ENCODE measurements at places on chromosomes 5 and 9.

- DNase-seq = no peak
These were observed 28.0 kb upstream of the PLIN2 start for GRCh38 chr9:19155106-19155935.

GRCh38 chr9:761176-761792 is 80.2 kb upstream of the DMRT1 start:
- no peak for DNase-seq

DNA sequence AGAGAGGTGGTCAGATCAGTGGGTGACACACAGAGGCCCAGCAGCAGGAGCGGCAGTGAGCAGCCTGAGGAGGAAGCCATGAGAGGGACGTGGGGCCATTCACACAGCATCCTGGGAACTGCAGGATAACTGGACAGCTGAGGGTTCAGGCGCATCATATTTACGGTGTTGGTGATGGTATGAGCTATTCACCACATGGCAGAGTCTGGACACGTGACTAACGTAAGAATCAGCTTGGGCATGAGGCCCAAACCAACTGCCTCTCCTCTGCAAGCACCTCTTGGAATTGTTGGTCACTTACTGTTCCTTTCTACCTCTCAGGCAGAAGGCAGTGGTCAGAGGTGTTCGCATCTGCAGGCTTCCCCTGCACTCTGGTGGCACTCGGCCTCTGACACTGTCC is 141.1 kb downstream of the ENTREP1 start:
- no peak for DNase-seq

DNA sequence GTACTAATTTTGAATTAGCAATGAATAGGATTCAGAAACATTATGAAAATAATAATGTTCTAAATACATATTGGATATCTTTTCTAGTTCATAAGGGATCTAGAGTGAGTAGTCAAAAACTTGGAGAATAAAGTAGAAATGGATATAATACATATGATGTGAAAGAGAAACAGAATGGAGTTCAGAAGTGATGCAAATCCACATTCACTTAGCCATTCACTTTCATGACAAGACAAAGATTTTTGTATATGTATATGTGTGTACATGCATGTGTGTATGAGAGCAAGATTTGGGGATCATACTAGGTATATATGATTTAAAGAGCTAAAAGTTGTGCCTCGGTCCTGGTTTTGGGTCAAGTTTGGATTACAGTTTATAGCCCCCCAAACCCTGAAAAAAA is 34.1 kb downstream of the TMEM252 start:
- no peak for DNase-seq

DNA sequence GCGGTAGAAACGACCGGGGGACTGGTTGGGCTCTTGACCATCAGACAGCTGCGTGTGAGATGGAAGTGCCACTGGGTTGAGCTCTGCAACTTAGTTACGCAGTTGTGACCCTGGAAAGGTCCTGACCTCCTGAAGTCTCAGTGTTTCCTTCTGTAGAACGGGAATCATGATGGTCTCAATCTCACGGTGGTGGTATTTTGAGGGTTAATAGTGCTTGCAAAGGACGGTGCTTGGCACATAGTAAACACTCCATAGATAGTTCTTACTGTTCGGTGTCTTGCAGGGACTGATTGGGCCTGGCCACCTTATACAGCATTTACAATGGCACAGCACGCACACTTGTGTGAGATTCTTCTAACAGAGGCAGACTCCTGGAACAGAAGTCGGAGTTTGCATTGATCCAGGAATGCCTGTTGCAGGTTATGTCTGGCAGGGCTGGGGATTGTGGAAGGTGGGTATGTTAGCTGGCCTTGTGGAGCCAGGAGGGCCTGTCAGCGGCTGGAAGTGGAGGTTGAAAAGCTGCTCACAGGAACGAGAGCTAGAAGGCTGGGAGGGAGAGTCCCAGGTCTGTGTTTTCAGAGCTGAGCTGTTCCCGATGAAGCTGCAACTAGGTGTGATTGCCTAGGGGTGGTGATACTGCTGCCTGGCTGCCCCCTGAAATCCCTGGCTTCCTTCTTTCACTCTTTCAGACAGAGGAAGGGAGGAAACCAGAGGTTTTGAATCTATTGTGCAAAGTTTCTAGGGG is 962 bp upstream of the TXN start:
- DNase-seq = no peak

DNA sequence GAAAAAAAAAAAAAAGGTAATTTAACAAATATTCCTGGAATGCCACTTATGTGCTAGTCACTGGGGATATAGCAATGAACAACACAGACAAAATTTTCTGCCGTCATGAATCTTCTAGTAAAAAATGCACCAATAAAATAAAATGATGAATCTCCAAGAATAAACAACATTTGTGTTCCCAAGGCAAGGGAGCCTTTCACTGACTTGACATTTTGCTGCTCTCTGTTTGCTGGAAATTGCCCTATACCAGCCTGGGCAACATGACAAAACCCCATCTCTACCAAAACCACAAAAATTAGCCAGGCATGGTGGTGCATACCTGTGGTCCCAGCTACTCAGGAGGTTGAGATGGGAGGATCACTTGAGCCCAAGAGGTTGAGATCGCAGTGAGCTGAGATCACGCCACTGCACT is 64.5 kb upstream of the ERBIN start:
- DNase-seq = no peak

GRCh38 chr5:101904736-101905135 is 391.3 kb downstream of the SLCO4C1 start:
- no peak for DNase-seq

- DNase-seq = no peak
These were observed 13.8 kb downstream of the ST8SIA4 start for GRCh38 chr5:100889165-100889743.

GRCh38 chr9:5042661-5043178 is 57.6 kb downstream of the JAK2 start:
- no peak for DNase-seq

DNA sequence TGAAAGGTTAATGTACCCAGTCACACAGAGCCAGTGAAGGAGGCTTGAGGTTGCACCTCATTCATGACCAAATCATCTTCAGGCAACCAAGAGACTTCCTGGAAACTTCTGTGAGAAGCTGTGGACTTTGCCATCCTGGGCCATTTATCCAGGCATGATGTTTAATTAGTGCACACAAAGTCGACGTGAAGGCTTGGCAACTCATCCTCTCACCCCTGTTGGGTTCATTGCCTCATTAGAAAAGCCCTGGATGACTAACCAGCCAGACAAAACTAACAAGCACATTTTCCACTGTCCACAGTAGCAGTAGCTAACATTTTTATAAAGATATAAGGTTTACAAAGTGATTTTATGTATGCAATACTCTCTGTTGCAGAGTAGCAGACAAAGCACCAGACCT is 65.7 kb upstream of the ZNF462 start:
- DNase-seq = no peak

- DNase-seq = no peak
These were observed 103.6 kb downstream of the SLIT3 start for GRCh38 chr5:169197343-169197742.

DNA sequence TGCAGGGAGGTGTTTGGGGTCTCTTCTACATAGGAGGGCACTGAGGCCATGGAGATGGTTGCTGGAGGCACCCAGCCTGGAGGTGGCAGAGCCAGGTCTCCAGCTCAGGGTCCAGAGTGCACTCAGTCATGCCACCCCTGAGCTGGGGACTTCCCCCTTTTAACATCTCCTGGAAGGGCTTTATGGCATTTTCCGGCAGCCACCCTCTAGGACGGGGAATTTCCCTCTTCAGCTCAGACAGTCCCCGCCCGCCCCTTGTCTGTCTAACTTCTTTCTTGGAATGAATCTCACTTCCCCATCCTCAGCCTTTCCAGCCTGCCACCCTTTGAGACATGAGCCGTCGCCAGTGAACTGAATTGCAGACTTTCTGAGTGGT is 49.9 kb downstream of the COL15A1 start:
- DNase-seq = no peak

GRCh38 chr5:146640285-146640896 is 124.4 kb upstream of the GPR151 start:
- DNase-seq = no peak

DNA sequence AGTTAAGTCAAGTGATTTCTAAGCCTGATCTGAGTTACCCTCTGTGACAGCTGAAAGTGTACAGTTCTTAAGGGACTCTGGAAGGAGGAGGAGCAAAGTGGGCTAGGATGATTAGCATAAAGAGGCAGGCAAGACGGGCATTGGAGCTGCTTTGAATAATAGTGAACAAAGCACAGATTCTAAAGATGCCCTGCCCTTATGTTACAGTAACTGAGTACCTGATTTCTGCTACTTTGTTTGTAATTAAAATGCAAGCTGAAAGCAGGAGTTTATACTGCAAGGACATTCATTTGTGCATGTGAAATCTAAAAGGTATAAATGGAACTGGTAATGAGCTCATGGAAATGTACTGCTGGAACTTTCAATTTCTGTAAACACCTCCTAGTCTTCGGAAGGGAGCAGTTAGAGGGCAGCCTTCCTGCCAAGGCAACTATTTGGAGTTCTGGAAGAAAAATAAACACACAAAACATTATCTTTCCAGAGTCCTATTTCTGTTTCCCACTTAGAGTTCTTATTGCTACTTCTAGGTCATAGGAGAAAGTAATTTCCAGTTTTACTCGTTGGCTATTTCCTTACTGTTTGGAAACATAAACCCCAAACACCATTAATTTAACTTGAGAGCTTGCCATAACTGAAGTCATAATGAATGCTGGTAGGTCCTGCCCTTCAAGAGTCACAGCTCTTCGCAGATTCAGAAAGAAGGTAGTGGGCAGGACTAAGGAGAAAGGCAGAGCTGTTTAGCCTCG is at the start of gene RANBP3L:
Gene RANBP3L, minus strand, starts transcription at position 45 of the 746 bp plus-strand sequence. CDS start 486 bp downstream, outside the sequence.
- DNase-seq = no peak

GRCh38 chr5:173547579-173547978 is 68.9 kb downstream of the BOD1 start:
- DNase-seq = no peak

DNA sequence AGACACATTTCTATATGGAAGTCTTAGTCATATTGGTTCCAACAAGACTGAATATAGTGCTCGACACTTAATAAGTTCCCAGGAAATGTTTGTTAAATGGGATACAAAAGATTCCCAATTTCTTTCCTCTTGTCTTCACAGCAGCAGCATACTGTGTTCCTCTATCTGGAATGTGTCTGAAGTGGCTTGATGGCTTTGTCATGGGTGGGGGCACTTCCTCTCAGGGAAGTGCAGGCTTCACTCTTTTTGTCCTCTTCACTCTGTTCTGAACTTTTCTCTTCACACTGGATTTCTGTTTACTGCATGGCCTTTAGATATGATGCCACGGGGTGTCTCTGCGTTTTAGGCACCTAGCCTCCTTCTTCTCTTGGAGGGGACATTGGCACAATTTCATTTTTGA is 127.7 kb upstream of the C9orf72 start:
- no peak for DNase-seq

GRCh38 chr5:168422431-168422830 is 63.8 kb upstream of the RARS1 start:
- DNase-seq = no peak

GRCh38 chr5:129687941-129688340 is 60.0 kb upstream of the MINAR2 start:
- no peak for DNase-seq

- no peak for DNase-seq
These were observed 100.7 kb downstream of the GAS1 start for GRCh38 chr9:86846656-86847055.

DNA sequence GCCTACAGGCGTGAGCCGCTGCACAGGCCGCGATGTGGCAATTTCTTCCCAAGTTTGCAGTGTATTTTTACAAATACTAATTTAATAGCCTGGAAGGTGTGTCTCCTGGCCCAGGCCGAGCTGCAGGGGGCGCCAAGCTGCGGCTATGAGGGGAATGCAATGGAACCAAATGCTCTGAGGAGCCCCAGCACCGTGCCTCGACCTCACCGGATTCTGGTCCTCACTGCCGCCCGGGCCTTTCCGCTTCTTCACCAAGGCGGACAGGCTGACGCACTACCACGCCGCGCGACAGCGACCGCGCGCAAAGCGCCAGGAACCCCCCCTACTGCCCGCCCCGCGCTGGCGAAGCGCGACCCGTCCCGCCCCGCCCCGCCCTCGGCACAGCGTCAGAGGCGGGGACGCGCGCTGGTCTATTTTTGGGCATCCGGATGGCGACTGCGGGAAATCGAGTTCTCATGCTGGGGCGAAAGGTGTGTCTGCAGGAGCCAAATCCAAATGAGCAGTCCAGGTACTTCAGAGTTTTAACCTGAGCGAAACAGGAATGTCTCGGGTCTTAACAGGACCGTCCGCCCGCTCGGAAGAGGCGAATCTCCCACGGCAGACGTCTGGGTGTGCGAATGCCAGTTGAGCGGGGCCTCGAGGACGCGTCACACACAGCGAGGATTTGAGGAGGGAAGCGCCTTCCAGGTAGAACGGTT is 31.7 kb upstream of the PRXL2C start:
- DNase-seq = peak; percentile 12

- DNase-seq = peak; percentile 14
These were observed 238.2 kb downstream of the TLE4 start for GRCh38 chr9:79809931-79810330.

DNA sequence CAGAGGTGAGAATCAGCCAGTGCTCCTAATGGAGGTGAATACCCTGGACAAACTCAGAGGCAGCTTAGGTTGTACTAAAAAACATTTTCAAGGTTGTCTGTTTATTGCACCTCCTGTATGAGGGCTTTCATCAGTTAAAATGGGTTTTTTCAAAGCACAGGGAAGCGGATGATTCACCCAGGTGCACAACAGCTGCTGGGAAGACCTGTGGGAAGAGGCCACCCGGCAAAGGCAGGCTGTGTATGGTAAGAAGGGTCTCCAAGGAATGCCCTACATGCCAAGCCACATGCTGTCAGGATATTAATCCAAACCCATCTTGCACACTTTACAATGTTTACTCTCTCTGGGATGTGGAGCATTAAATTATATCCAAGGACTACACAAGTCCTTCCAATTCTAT is 14.7 kb downstream of the SIL1 start:
- no peak for DNase-seq
